ENCODE measurements at places on chromosomes 6 and 20. TPM values are rescaled to one million over a fixed set of nuclear protein-coding genes. Genes with fewer than 3 reads are reported as not detected.

The DPPA5 gene
- total RNA-seq: not detected

The SAMD3 gene
- 28.7 TPM for total RNA-seq

The SNAI1 gene
- total RNA-seq: 2.5 TPM

The MAFB gene
- 3.7 TPM for total RNA-seq

The TGM2 gene
- 0.06 TPM for total RNA-seq

The CHRNA4 gene
- not detected for total RNA-seq

The GRM1 gene
- total RNA-seq: not detected

The COL11A2 gene
- 2.8 TPM for total RNA-seq

The TMEM170B gene
- total RNA-seq: 2.1 TPM

The SLC17A3 gene
- total RNA-seq: 0.30 TPM

The CGA gene
- total RNA-seq: not detected

The TSPO2 gene
- total RNA-seq: not detected

The TUBE1 gene
- total RNA-seq: 28.2 TPM

The IL17A gene
- not detected for total RNA-seq

The TUBB1 gene
- 0.17 TPM for total RNA-seq

The ENPP5 gene
- 0.19 TPM for total RNA-seq

The SIRPD gene
- total RNA-seq: 0.28 TPM

The RWDD2A gene
- 2.8 TPM for total RNA-seq

The B4GALT5 gene
- 3.2 TPM for total RNA-seq

The PLG gene
- not detected for total RNA-seq

The SLC12A5 gene
- 2.4 TPM for total RNA-seq

The GPRC6A gene
- not detected for total RNA-seq

The EMILIN3 gene
- 0.11 TPM for total RNA-seq

The FAM184A gene
- total RNA-seq: 3.3 TPM

The SYNDIG1 gene
- total RNA-seq: not detected

The SERINC3 gene
- total RNA-seq: 39.5 TPM

The PIGU gene
- 5.5 TPM for total RNA-seq

The DLL1 gene
- 7.2 TPM for total RNA-seq

The CST4 gene
- not detected for total RNA-seq

The PARD6B gene
- 5.6 TPM for total RNA-seq

The TP53TG5 gene
- total RNA-seq: 0.36 TPM

The SLC17A9 gene
- total RNA-seq: 3.5 TPM

The RSPH9 gene
- total RNA-seq: not detected

The MUCL3 gene
- not detected for total RNA-seq

The SGK2 gene
- 0.64 TPM for total RNA-seq

The ZNF512B gene
- 22.0 TPM for total RNA-seq

The NMBR gene
- not detected for total RNA-seq

The RAMACL gene
- 0.75 TPM for total RNA-seq

The BMP5 gene
- not detected for total RNA-seq

The CRISP2 gene
- not detected for total RNA-seq

The ARMC12 gene
- total RNA-seq: 1.9 TPM

The EFCAB8 gene
- 2.5 TPM for total RNA-seq

The TCP11 gene
- total RNA-seq: not detected

The RIMS4 gene
- total RNA-seq: not detected

The FBXO30 gene
- total RNA-seq: 1.3 TPM

All from CD4-positive, alpha-beta T cell (primary cell).